ENCODE measurements at places on chromosomes 12 and 14.

GRCh38 chr12:65209655-65210043, 40.3 kb downstream of the LEMD3 start:
- peak overlapping the region; percentile 83 for H3K27ac ChIP-seq
- DNase-seq: no peak
- peaks cover 41% of the 10 kb centered on the region for H3K36me3 ChIP-seq
- H3K27me3 ChIP-seq: no peaks in the 10 kb centered on the region

DNA sequence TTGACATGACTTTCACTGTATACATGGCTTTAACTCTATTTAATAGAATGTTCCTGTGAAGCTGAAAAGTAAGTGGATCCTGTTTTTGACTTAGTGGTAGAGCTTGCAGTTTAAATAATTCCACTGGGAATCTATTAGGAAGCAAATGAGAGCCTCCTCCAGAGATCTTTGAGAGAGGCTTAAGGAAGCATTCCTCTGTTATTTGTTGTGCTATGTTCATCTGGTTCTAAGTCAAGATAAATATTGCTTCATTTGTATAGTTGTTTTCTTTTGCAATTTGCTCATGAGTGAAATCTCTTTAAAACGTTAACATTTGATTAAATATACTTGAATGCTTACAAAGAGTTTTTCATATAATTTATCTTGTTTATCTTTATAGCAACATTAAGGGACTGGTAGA, 70.4 kb downstream of the TMTC2 start:
- H3K36me3 ChIP-seq: no peaks in the 10 kb centered on the region
- H3K27ac ChIP-seq: no peak overlapping the region
- H3K4me1 ChIP-seq: no peaks in the 10 kb centered on the region
- no peak overlapping the region for H3K4me3 ChIP-seq

DNA sequence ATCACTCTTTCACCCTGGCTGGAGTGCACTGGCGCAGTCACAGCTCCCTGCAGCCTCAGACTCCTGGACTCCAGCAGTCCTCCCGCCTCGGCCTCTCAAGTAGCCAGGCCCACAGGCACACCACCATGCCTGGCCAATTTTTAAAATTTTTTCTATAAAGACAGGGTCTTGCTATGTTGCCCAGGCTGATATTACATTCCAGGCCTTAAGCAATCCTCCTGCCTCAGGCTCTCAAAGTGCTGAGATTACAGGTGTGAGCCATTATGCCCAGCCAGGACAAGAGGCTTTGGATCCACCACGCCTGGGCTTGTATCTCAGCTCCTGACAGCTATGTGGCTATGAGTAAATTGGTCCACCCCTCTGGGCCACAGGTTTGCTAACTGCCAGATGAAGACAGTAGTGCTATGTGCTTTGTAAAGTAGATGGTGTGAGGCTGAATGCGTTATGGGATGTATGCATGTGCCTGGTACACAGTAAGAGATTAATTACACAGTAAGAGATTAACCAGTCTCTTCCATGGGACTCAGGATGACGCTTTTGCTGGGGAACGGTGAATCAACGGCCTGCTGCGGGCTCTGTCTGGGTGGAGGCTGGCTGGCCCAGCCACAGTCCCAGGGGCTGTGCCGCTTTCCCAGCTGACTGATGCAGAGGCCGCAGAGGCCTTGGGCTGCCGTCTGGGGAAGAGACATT, 53.3 kb upstream of the NCOR2 start:
- no peak overlapping the region for H3K27ac ChIP-seq
- no peak for DNase-seq
- H3K27me3 ChIP-seq: no peaks in the 10 kb centered on the region
- H3K4me3 ChIP-seq: no peak overlapping the region
- peaks cover 3% of the 10 kb centered on the region for H3K4me1 ChIP-seq

GRCh38 chr12:121366063-121366459, 13.8 kb upstream of the ANAPC5 start:
- H3K27ac ChIP-seq: no peak overlapping the region
- peaks cover 11% of the 10 kb centered on the region for H3K27me3 ChIP-seq
- H3K4me1 ChIP-seq: no peaks in the 10 kb centered on the region
